DND-41 (cell line): ENCODE measurements at places on chromosomes 13 and 19.

DNA sequence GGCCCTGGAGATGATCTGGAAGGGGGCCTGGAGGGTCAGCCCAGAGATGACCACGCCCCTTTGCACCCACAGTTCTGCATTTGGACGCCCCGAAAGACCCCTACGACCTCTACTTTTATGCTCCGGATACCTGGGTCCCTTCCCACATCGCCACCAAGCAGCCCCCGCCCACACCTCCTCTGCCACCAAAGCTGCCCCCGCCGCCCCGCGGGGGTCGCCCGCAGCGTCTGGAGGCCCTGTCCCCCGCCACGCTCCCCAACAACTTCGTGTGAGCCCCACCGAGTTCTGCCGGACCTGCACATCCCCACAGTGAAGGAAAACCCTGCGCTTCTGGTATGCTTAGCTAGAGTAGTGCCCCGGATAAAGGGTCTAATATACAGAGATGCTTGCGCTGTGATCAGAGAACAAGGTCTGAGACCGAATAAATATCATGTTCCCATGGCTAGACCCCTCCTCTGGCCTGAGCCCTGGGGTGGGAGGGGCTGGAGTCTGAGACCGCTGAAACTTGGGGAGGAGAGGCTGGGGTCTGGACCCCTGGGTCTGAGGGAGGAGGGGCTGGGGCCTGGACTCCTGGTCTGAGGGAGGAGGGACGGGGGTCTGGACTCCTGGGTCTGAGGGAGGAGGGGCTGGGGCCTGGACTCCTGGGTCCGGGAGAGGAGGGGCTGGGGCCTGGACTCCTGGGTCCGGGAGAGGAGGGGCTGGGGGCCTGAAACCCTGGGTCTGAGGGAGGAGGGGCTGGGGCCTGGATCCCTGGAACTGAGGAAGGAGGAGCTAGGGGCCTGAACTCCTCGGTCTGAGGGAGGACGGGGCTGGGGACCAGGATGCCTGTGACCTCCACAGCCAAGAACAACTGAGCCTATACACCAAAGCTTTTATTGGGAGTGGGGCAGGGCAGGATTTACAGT lies 3.6 kb downstream of the GFY start:
- DNase-seq = no peak

GRCh38 chr13:112792511-112792910 lies 102.7 kb downstream of the ATP11A start:
- DNase-seq = no peak

- peak; percentile 53 for DNase-seq
These were observed 109.5 kb downstream of the NALCN start for GRCh38 chr13:101306773-101307172.

GRCh38 chr19:44800461-44800860 lies 8.4 kb upstream of the BCAM start:
- DNase-seq = peak; percentile 81

DNA sequence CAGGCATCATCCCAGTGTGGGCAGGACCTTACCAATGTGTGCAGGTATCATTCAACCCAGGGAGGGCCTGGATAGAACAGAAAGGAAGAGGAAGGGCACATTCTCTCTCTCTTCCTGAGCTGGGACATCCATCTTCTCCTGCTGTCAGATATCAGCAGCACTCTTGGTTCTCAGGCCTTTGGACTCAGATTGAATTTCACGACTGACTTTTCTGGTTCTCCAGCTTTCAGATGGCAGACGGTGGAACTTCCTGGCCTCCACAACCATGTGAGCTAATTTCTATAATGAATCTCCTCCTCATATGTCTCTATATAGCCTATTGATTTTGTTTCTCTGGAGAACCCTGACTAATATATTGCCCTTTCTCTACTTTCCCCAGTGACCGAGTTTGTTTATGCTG lies 77.3 kb downstream of the OLFM4 start:
- no peak for DNase-seq

DNA sequence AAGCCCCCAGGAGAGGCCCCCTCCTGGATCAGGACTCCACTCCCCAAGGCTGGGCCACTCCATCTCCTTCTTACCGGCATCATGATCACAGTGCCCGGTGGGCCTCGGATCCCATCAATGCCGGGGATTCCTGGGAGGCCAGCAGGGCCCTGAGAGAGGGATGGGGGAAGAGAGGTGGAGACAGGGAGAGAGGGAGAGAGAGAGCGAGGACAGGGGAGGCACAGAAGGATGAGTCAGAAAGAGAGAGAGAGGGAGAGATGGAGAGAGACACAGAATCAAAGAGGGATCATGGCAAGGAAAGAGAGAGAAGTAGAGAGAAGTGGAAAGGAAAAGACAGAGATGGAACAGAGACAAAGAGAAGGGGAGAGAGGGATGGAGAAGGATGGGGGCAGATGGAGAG lies 13.8 kb downstream of the COL5A3 start:
- no peak for DNase-seq

- peak; percentile 12 for DNase-seq
These were observed 279.8 kb downstream of the DNAJC15 start for GRCh38 chr13:43303033-43303729.

- no peak for DNase-seq
These were observed 130.1 kb upstream of the ZNF91 start for GRCh38 chr19:23525276-23525852.

GRCh38 chr13:34720618-34721017 lies 221.5 kb upstream of the NBEA start:
- DNase-seq = no peak

DNA sequence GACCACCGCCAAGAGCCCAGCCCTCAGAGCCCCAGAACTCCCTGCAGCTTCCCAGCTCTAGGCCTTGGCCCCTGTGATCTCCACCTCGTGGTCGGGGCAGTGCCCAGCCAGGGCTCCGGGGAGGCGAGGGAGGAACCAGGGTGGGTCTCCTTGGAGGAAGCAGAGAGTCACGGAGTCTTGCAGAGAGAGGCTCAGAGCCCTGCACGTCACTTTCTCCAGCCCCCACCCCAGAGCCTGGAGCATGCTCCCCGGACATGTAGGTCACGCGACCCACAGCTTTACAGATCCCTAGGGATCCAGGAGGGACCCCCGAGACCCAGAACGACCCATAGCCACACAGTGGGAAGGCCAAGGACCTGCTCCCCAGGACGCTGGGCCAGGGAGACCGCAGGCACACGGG lies 11.9 kb downstream of the GADD45B start:
- DNase-seq = no peak

DNA sequence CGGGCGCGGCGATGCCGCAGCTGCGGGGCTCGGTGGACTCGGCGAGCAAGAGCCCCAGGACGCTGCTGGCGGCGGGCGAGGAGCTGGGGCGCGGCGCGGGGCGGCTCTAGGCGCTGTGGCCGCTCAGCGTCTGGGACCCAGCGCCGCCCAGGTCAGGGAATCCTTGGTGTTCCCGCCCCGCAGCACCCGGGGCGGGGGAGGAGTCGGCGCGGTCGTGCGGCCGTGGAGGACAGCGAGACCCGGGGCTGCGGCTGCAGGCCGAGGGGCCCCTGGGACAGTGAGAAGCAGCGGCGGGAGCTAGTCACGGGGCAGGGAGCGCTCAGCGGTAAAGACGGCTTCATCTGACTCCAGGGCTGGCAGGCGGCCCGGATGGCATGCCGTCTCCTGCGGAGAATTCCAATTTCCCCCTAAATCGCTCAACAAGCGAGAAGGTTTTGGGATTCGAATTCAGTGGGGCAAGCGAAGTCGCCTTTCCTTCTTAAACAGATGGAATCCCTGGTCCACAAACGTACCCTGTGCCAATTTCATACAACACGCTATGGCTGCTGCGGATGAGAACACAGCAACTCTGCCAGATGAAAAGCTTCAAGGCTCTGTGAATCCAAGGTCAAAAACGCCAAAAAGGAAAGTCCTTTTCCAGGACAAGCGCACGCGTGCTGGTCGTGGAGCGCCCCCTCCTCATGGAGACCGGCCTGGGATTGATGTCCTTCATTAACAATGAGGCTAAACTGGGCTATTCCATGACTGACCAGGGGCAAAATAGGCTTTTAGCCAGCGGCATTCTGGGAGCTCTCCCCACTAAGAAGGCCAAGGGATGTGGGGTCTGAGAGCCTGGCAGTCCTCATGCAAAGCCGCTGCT lies 4.2 kb upstream of the ZSCAN4 start:
- no peak for DNase-seq

- peak; percentile 88 for DNase-seq
These were observed at the start of gene ZNF135 for GRCh38 chr19:58059003-58059670. ZNF135 (plus strand) TSS chr19:58059282; CDS start chr19:58060003, 721 bp downstream.

GRCh38 chr19:13983213-13983889 lies 22.8 kb downstream of the RFX1 start:
- no peak for DNase-seq

- no peak for DNase-seq
These were observed 97.0 kb downstream of the ABCC4 start for GRCh38 chr13:95204231-95204765.

DNA sequence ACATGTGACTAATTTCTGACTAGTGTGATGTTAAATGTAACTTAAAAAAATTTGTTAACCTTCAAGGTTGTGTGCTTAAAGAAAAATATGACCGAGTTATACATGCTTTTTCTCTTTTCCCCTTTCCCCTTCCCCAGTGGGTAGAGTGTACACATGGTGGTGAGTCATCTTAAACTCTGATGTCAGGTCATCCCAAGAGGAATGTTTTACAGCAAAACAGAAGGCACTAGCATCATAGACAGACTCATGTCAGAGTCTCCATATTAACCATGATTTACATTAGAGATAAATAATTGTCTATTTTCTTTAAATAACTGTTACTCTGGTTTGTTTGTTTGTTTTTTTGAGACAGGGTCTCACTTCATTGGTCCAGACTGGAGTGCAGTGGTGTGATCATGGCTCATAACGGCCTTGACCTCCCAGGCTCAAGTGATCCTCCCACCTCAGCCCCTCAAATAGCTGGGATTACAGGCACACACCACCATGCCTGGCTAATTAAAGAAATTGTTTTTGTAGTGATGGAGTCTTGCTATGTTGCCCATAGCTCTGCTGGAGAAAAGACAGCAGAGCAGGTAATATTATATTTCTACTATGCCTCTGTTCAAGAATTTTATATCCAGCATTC lies 160.4 kb upstream of the PCDH9 start:
- no peak for DNase-seq

DNA sequence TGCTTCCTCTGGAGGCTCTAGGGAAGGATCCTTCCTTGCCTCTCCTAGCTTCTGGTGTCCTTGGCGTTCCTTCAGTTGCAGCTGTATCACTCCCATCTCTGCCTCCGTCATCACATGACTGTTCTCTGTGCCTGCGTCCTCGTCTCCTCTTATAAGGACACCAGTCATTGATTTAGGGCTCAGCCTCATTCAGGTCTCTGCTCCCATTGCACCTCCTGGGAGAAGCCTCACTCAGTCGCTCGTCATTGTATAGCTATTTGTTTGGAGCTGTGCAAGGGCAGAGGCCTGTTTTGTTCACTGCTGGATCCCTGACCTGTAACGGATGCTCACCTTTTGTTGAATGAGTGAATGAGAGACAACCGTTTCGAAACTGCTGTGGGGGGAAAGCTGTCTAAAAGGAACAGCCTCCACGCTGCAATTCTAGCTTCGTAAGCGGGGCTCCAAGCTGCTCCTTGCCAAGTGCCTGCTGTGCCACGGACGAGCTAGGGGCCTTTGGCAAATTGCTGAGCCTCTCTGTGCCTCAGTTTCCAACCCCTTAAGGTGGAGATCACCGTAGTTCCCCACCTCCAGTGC lies 17.2 kb downstream of the BRSK1 start:
- no peak for DNase-seq

GRCh38 chr19:17737690-17738153 lies 13.6 kb upstream of the FCHO1 start:
- DNase-seq = no peak

GRCh38 chr13:67223024-67223423 lies 7.1 kb downstream of the PCDH9 start:
- DNase-seq = no peak

DNA sequence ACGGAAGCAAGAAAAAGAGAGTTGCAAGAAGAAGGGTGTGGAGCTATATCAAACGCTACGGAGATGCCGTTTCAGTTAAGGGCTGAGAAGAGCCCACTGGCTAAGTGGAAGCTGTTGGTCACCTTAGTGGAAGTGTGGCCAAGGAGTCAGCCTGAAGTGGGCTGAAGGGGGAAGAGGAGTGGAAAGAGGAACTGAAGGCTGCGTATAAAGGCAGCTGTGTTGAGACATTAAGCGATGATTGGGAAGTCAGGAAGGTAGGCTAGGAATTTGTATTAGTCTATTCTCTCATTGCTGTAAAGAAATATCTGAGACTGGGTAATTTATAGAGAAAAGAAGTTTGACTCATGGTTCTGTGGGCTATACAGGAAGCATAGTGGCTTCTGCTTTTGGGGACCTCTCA lies 14.1 kb upstream of the FRY start:
- no peak for DNase-seq

- DNase-seq = no peak
These were observed 91.3 kb downstream of the EDNRB start for GRCh38 chr13:77827332-77827731.

DNA sequence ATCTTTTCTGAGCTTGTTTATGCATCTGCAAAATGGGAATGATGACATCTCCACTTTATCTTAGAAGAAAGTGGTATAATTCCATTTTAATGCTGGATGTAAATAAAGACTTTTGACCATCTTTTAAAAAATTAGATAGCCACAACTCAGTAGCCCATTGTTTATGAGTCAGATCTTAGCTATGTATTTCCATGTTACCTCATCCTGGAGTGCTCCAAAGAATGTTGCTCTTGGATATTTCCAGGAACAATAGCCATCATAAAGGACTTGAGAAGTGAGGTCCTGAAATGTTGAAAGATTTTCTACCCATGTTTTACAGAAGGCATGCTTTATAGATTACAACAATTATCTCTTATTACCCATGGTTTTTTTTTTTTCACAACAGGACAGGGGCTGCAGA lies 229.3 kb upstream of the EDNRB start:
- DNase-seq = no peak

DNA sequence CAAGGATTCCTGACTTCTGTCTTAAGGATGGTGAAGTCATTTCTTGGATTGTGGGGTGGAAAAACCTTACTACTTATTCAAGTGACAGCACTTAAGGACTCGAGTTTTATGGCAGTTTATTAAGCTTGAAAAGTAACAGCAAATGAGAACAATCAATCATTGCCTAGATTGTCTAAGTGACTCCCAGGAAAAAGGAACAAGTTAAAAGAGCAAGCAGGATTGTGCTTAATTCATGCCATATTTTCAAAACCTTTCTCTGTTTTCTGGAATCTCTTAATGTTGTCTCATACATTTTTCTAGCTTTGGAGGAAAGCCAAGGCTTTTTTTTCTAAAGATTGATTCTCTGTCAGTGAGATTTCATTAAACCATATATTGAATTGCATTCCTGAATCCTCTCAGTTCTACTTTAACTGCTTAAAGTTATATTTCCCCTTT lies 236.2 kb upstream of the HTR2A start:
- DNase-seq = no peak

GRCh38 chr19:39341129-39341718 lies 997 bp upstream of the SAMD4B start:
- peak; percentile 58 for DNase-seq

- no peak for DNase-seq
These were observed 135.7 kb downstream of the LMO7 start for GRCh38 chr13:75771818-75772217.

DNA sequence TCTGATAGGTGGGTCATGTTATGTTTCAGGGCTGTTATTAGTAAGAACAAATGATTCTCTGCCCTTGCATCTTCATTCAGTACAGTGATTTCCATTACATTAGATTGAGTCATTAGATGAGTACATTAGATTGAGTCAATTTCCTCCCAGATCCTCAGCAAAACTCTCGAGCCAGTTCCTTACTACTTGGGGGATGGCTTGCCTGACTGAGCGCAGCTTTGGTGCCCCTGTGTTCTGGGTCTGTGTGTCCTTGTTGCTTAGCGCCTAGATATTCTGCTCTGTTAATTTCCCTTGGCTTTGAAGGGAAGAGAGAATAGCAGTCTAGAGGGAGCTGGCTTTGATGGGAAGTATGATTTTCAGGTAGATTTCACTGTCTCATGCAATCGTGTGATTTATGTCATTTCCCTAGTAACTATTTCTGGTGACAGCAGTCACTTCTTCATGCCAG lies 19.1 kb upstream of the SCEL start:
- no peak for DNase-seq
